IPS DF 19.7 (cell line): ENCODE measurements at places on chromosomes 2 and 18.
A peak's percentile ranks its signal among the peaks of the same experiment; 100 is the strongest.

DNA sequence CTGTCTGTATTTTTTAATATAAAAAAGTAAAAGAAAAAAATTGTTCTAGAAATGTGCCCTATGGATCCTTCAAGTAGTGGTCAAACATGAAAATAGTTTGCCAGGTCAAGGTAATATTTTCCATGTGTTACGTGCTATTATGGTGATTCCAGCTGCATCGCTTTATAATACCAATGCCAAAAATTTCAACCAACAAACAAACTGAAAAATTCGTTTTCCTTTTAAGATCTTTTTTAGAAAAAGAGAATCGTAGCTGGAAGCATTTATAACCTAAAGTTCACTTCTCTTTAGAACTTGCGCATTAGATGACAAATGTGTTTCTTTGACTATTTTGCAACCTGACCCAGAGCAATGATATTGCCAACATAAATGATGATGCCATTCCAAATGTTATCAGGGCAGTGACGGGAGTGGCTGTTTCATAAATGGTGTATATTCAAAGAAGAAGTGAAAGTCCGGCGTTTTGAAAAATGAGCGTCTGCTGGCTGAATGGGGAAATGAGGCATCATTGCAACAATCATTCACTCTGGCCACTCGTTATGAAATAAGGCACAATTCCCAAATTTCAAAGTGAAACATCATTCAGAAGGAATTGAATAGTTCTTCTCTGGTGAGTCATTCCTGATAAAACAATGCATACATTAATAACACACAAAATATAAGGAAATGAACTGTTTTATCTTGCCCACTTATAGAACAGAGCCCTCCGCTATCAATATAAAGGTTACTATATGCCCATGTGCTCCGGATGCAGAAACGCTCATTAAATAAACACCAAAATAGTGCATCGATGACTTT is 297.4 kb downstream of the TGIF1 start:
- DNase-seq, result no peak

DNA sequence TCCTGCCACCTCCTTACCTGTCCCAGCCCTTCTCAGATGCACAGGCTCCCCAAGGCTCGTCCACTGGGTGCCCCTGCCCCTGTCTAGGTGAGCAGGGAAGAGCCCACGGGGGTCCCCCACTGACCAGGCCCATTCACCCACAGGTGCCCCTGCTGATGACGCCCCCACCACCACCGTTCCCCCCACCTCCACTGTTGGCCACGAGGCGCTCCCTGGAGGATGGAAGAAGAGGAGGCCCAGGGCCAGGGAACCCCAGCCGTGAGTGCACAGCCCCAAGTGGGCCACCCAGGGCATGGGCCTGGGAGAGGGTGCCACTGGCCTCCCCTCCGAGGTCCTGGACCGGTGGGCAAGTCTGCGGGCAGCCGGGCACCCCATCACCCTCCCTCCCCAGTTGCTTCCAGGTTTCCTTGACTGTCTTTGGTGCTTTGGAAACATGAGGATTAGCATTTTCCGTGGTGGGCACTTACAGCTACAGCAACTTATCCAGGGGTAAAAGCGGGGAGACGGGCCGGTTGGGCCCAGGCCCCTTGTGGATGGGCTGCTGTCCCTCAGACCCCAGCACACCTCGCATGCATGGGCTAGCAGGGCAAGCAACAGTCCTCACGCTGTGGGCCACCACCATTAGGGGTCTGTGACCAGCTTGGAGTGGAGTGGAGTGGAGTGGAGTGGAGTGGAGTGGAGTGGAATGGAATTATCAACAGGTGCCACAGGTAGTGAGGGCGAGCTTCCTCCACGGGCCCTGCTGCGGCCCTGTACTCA is 13.2 kb upstream of the KLHL30 start:
- DNase-seq, result no peak

DNA sequence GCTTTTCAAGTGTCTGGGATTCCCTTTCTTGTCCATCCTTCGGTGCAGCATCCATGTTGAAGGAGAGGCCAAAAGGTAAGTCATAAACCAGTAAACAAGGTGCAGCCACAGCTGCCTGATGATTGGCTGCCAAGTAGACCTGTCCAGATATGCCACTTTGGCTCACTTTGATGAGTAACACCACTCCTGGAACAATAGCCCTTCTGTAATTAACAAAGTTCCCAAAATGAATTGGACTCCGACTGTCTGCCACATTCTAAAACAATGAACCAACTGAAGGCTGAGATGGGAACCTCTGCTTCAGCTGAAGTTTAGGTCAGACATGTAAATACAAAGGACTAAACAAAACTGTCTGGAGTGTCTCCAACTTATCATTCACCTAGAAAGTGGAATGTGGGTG is 82.2 kb upstream of the LGALSL start:
- no peak for DNase-seq

GRCh38 chr18:3044931-3045698 is 32.2 kb upstream of the LPIN2 start:
- DNase-seq, result no peak

DNA sequence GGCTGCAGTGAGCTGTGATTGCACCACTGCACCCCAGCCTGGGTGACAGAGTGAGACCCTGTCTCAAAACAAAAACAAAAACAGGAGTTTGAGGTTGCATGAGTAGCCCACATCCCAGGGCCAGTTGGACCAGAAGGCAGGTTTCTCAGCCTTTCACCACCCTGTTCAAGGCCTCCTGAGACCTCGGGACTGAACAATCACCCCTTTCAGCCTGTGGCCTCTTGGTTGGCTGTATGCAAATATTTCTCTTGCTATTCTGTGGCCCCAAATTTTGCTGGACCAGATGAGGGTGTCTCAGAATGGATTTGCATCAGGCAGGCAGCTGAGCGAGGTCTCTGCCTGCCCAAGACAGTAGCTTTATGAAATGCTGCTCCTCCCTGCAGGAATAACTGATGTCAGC is 56.9 kb downstream of the DPYSL5 start:
- no peak for DNase-seq

GRCh38 chr2:161136696-161137324 is 23.4 kb upstream of the TANK start:
- DNase-seq, result no peak

- DNase-seq, result no peak
Measured at GRCh38 chr18:22977847-22978701, 44.9 kb downstream of the RBBP8 start.

- no peak for DNase-seq
Measured at GRCh38 chr2:73987109-73987947, 2.6 kb downstream of the TET3 start.

DNA sequence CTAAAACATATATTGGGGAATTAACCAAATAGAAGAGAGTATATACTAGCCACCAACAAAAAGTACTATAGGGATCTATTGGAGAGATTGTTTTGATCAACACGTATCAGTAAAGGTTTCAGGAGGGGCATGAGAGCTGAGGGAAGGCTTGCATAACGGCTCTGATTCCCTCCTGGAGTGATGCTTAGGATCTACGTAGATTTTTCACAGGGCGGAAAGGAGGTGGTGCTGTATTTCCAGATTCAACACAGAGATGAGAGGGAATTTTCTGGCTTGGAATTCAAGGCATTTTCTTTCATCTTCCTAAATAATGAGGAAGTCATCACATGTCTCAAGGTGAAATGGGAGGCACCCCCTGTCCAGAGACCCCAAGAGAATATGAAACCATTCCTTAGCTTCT is 443.8 kb downstream of the CMPK2 start:
- DNase-seq, result no peak

DNA sequence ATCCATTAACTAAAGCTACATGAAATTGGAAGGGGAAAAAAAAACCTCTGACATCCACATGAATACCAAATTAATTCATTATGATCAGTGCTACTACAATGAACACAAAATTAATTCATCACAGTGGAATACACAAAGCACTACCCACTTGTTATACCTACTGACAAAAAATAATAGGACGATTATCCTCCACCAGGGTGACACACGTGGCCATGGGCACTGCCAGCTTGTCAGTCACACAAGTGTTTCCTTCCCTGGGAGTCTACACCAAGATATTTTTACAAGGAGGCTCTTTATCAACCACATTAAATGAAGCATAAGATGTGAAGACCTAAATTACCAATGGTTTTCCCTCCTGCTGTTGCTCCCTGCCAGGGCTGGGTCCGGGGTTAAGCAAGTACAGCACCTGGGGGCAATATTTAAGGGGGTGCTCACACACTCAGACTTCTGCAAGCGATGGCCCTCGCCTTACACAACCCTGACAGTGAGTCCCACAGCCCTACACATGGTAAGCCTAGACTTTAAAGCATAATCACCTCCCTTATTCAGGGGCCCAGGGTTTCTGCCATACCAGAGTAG is 90.1 kb downstream of the TCF4 start:
- no peak for DNase-seq

GRCh38 chr2:74836675-74837401 is 2.9 kb downstream of the HK2 start:
- DNase-seq, result peak; percentile 87

GRCh38 chr2:239470151-239470900 is 69.5 kb upstream of the HDAC4 start:
- no peak for DNase-seq

DNA sequence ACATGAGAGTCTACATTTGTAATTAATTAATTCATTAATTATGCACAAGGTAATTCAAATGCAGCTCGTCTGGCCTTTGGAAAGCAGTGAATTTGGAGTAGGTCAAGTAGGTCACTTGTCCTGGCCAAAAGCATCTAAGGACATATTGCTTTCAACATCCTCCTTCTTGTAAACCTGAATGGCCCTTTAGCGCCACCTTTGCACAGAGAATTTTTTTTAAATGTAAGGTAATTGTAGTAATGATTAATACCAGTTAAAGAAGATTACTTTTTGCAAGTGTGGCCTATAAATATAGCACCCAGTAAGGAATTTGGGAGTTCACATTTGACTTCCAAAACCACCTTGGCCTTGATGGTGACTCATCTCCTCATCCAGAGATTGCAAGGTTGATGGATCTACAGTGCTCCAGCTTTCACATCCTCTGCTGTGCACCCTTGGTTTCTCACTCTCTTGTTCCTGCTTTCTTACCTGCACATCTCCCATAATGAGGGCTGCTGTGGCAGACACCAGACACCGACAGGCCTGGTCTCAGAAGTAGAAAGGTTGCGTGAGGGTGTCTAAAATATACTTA is 481.7 kb downstream of the TGIF1 start:
- DNase-seq, result no peak

DNA sequence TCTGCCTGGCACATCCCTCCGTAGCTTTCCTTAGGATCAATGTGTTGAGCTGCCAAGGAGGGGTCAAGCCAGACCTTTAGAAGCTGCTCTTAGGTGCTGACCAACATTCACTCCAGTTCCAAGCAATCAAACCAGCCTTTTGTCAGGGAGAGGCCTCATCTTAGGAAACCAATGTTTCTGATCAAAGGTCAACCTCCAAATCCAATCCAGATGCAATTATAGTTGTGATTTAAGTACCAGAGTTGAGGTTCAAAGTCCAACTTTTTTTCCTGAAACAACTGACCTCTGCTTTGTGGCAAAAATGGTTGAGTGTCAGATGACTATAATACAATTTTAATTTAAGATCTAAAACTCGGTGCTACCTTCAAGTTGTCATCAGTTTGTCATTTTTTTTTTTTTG is 303.4 kb downstream of the ALK start:
- no peak for DNase-seq

DNA sequence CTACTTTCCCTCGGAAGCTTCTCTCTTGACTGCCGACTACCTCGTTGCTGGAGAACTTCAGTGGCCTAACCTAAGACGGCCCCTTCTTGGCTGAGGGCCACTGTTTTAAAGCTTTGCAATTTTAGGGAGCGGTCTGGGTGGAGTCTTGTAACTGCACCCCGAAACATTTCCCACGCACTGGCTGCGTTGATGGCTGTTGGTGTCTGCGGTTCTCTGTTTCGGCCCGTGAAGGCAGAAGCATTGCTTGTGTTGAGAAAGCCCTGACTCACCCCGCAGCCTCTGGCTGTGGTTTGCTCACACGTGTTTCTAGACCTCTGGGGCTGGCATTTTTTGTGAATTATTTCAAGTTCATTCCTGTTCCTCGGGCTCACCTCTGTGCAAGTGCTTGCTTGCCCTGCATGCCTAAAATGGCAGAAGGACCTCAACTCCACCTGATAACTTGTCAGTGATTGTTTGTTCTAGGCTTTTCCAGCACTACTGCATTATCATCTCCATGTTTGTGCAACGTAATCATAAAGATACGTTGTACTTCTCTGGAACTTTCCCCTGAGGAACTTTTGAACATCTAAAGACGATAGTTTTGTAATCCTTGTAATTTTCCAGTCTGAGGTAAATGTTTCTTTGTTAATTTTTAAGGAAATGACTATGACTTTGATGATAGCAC is 94.2 kb upstream of the DLX2 start:
- no peak for DNase-seq
